ENCODE measurements at places on chromosomes 13 and 19. TPM values are rescaled to one million over a fixed set of nuclear protein-coding genes. Genes with fewer than 3 reads are reported as not detected.

Gene ZNF649
- 8.8 TPM for total RNA-seq

Gene ZNF98
- total RNA-seq: not detected

Gene CGB2
- not detected for total RNA-seq

Gene FFAR3
- 0.14 TPM for total RNA-seq

Gene KIR2DL3
- total RNA-seq: not detected

Gene CEBPA
- total RNA-seq: 4.9 TPM

Gene SIGLEC9
- 2.9 TPM for total RNA-seq

Gene RDH8
- total RNA-seq: not detected

Gene TMEM205
- total RNA-seq: 106 TPM

Gene ZNF441
- 4.2 TPM for total RNA-seq

Gene NACC1
- 54.0 TPM for total RNA-seq

Gene LPAR6
- 14.8 TPM for total RNA-seq

Gene GPR4
- total RNA-seq: 5.4 TPM

Gene ZNF546
- total RNA-seq: 5.1 TPM

Gene C19orf38
- 1.5 TPM for total RNA-seq

Gene UBL3
- 22.3 TPM for total RNA-seq

Gene KRTDAP
- total RNA-seq: not detected

Gene SHANK1
- 0.22 TPM for total RNA-seq

Gene C19orf85
- total RNA-seq: not detected

Gene SIAH3
- total RNA-seq: 0.05 TPM

Gene ZNF554
- total RNA-seq: 3.7 TPM

Gene INSL3
- total RNA-seq: not detected

Gene BCAM
- total RNA-seq: 91.9 TPM

Gene MYO16
- total RNA-seq: 1.4 TPM

Gene ZIC5
- total RNA-seq: not detected

Gene ZNF177
- total RNA-seq: 2.3 TPM

Gene FCHO1
- total RNA-seq: 0.24 TPM

Gene SSC5D
- total RNA-seq: 3.4 TPM

Gene DMRTC2
- total RNA-seq: not detected

Gene LIG4
- 7.8 TPM for total RNA-seq
